ENCODE measurements at places on chromosomes 12 and 14.

DNA sequence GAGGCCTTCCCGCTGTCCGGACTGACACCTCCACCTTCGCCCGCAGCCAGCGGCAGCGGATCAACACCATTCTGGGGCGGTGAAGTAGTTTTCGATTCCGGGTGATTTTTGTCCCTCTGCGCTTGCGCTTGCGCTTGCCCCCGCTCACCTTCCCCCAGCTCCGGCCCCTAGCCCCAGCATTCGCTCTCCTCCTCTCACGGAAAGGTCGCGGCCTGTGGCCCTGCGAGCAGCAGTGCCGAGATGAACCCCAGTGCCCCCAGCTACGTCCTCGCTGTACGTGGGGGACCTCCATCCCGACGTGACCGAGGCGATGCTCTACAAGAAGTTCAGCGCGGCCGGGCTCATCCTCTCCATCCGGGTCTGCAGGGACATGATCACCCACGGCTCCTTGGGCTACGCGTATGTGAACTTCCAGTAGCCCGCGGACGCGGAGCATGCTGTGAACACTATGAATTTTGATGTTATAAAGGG lies 22.7 kb upstream of the SRGAP1 start:
- DNase-seq: no peak

DNA sequence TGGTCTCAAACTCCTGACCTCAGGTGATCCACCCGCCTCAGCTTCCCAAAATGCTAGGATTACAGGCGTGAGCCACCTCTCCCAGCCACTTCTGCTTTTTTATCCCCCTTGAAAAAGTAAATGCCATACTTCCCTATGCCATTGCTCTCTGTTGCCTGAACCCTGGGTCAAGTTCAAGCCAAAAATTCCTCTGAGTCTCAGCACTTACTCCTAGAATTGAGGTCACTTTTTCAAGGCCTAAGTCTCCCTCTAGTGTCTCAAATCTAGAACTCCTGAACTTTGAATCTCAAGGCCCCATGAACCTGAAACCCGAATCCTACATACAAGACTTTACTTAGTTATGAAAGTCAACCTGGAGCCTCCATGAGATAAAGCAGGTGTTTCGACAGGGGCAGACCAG lies 1.4 kb upstream of the APOBEC1 start:
- no peak for DNase-seq

DNA sequence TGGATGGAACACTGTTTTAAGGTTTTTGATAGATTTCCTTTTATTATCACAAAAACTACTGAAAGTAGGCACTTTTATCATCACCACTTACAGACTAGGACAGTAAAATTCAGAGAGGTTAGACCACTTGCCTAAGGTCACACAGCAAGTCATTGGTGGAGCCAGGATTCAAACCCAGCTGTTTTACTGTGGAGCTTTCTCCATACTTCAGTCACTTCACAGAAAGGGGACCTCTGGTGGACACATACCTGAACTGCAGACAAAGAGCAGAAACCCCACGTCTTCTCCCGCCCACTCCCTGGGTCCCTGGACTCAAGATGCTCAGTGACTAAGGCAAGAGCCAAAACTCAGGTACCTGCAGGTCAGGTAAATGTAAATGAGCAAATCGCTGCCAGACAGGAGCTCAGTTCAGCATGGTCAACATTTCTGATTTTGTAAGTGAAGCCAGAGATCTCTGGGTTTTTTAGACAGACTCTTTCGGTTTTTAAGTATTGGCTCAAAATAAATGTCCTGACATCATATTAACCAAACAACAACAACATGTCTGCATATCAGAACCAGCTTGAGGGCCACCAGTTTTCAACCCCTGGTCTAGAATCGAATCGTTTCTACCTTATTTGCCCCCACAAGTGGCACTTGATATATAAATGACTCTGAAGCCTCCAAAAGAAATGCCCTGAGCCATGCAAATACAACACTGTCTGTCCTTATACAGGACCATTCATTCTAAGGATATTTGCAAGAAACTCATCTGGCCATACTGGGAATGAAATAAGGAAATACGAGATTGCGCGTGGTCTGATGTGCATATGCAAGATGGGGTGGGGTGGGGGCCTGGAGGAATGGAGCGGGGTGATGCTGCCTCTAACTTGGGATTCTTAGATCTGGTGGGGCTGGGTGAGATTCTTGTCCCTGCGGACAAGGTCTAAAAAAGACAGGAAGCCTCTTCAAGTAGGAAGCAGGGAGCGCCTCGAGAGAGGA lies 110.9 kb downstream of the KSR2 start:
- no peak for DNase-seq

- no peak for DNase-seq
Measured at GRCh38 chr12:53712059-53712643, 15.1 kb downstream of the CALCOCO1 start.

- no peak for DNase-seq
Measured at GRCh38 chr14:62645649-62646048, 399.6 kb downstream of the KCNH5 start.

- DNase-seq: no peak
Measured at GRCh38 chr12:106647793-106648514, 65.2 kb downstream of the RFX4 start.

GRCh38 chr12:117882603-117883184 lies 86.1 kb downstream of the KSR2 start:
- no peak for DNase-seq

DNA sequence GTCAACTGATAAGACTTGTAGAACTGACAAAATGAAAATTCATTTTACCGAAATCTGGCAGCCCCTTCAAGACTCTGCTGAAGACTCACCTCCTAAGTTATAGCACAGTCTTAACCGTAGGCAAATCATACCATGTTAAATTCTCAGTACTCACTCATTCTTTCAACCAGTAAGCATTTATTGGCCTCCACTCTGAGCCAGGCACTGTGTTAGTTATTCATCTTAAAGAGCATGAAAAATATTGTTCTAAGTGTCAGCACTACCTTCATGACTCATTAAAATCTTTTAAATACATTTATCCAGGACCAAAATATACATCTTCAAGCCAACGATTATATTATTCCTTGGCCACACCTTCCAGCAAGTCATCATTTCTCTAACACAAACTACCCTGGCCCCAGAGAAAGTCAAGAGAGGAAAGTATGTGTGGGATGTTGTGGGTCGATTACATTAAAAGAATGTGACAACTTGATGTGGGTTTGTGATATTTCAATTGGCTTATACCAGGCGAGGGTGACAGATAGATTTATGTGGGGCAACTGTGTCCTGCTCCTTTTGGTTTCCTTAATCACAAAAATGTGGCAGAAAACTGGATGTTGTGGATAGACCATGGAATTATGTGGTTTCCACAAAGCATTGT lies 55.0 kb downstream of the TMEM30B start:
- no peak for DNase-seq

- DNase-seq: no peak
Measured at GRCh38 chr12:97886511-97887176, 424.0 kb downstream of the RMST start.
